Neuronal stem cell (in vitro differentiated cells): ENCODE measurements at places on chromosomes 7 and 10.

DNA sequence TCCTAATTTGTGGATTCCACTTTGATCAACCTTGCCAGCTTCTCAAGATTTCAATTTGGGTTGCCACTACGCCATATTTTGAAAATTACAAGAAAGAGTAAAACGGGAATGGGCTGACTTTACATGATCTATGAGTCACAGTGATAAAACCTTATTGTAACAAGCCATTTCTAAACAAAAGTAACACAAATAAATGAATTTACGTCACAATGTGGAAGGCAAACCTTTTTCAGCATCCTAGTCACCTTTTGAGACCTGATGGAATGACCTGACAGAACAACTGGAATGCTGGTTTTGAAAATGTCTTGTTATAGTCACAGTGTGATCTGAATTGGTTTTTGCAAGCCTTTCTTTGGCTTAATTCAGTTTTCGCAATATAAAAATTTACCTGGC is 85.9 kb downstream of the CDK6 start:
- DNase-seq: no peak

- no peak for DNase-seq
These were observed 128.9 kb upstream of the NANOS1 start for GRCh38 chr10:118900617-118901016.

- DNase-seq: peak; percentile 55
These were observed 61.0 kb downstream of the MPP7 start for GRCh38 chr10:28241741-28242399.

DNA sequence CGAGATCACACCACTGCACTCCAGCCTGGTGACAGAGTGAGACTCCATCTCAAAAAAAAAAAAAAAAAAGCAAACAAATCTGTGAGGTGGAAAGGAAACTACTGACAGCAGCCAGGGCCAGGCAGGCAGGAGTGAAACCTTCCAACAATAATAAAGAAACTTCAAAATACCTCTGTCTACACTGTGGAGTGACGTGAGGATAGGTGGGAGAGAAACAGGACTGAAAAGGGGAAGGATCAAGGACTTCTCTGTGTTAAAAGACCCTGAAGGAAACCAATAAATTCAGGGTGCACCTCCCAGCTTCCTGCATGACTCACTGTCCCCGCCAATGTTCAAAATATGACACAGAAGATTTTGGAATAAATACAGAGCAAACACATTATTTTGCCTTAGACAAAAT is 82.9 kb downstream of the KIAA1549 start:
- DNase-seq: no peak

DNA sequence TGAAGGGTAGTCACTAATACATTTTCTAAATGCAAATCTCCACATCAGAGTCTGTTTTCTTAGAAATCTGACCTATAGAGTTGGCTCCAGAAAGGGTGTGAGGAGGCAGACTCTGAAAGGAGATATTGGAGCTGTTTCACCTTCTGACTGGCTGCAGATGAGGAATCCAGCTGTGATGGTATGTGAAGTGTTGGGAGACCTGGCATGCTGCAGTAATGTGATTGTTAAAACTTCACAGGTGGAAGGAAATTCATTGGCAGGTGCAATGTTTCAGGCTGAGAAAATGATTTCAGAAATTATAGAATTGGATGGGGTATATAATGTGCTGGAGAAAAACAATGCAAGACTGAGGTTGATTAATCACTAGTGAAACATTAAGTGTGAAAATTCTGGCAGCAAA is 1134.0 kb upstream of the LRRN3 start:
- peak; percentile 3 for DNase-seq

DNA sequence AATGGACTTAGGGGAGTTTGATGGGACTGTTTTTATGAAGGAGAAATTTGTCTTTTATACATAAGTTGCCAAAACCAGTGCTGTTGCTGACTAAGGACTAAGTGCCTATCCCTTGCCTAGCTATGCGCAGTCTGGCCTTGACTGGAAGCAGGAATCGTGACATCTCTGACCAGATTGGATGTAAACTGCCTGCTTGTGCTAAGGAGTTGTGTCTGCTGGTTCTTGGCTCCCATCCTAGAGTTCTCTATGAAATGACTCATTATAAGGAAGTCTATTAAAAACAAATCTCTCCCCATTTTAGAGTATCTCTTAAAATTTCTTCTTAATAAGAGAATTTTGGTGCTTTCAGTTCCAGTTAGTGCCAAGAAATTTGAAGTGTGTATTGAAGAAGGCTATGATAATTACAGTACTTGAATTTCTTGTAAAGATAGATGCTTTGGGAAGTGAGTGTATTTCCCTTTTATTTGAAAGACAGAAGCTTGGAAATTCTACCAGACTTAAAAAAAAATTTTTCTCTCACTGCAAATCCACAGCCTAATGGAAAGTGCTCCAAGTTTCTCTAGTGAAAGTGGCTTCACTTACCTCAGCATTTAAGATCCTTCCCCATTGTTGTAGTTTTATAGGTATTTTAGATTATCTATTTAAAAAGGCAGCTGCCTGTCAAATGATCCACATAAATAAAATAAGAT is 77.6 kb downstream of the BICC1 start:
- no peak for DNase-seq

DNA sequence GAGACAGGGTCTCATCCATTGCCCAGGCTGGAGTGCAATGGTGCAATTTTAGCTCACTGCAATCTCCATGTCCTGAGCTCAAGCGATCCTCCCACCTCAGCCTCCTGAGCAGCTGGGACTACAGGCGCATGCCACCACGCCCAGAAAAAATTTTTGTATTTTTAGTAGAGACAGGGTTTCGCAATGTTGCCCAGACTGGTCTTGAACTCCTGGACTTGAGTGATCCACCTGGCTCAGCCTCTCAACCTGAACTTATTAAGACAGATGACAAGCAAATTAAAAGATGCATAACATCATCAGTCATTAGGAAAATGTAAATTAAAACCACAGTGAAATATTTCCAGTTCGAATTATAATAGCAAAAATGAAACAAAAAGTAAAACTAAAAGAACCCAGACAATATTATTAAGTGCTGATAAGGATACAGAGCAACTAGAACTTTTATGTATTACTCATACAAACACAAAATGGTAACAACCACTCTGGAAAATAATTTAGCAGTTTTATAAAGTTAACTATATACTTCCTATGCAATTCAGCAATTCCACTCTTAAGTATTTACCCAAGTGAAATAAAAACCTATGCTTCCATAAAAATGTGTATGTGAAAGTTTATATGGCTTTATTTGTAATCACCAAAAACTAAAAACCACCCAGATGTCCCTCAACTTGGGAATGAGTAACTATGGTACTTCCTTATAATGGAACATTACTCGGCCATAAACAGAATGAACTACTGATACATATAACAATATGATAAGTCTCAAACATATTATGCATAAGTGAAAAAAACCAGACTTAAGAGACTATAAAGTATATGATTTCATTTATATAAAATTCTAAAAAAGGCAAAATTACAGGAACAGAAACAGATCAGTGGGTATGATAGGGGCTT is 15.3 kb downstream of the ZFAND4 start:
- no peak for DNase-seq
